ENCODE measurements at places on chromosomes 12 and 14.

GRCh38 chr12:11564984-11565651, 84.4 kb upstream of the ETV6 start:
- DNase-seq: no peak

DNA sequence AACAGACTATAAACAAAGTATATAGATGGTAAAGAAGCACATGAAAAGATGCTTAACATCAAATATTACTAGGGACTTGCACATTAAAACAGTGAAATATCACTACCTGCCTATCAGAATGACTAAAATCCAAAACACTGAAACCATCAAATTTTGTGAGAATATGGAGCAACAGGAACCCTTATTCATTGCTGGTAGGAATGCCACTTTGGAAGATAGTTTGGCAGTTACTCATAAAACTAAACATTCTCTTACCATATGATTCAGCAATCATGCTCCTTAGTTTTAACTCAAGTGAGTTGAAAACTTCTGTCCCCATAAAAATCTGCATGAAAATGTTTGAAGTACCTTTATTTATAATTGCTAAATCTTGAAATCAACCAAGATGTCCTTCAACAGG, 297.6 kb downstream of the DAD1 start:
- DNase-seq: peak; percentile 13

DNA sequence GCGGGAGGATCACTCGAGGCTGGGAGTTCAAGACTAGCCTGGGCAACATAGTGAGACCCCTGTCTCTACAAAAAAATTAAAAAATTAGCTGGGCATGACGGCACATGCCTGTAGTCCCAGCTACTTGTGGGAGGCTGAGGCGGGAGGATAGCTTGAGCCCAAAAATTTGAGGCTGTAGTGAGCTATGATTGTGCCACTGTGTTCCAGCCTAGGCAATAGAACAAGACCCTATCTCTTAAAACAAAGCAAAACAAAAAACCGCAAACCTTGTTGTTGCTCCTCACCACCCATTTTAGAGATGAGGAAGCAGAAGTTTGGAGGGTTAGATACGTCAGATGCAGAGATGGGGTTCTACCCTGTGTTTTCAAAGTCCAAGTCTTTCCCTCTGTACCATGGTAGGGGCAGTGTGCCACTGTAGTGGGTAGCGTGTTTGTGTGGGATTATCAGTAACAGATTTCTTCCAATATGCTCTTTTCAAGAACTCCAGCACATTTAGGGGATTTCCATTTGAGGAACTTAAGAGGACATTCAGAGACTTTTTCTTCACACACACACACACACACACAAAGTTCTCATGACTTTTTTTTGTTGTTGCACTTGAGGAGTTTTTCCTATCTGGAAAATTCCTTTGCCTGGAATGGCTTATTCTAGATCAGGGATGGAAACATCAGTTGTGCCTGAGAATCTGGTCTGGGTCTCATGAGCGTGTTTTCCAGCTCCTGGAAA, 186.5 kb downstream of the CHST11 start:
- no peak for DNase-seq

GRCh38 chr14:60963761-60964160, 17.1 kb downstream of the TRMT5 start:
- no peak for DNase-seq

- peak; percentile 99 for DNase-seq
Measured at GRCh38 chr12:76588881-76589565, 29.5 kb upstream of the OSBPL8 start.

GRCh38 chr12:69000074-69000473, 67.1 kb upstream of the CPM start:
- no peak for DNase-seq

GRCh38 chr14:59294662-59294992, 106.2 kb downstream of the DAAM1 start:
- peak; percentile 71 for DNase-seq

GRCh38 chr12:52419656-52420055, 13.5 kb upstream of the KRT82 start:
- peak; percentile 34 for DNase-seq

- no peak for DNase-seq
Measured at GRCh38 chr12:121776190-121777098, 17.0 kb downstream of the RHOF start.

- peak; percentile 72 for DNase-seq
Measured at GRCh38 chr12:47079468-47079980, at the start of the genes AMIGO2 and PCED1B. Gene AMIGO2, minus strand, starts transcription at chr12:47079959. Its CDS starts 957 bp downstream, at chr12:47079002. Gene PCED1B, plus strand, starts transcription at chr12:47079621. Its CDS starts 155,443 bp downstream, at chr12:47235064.

DNA sequence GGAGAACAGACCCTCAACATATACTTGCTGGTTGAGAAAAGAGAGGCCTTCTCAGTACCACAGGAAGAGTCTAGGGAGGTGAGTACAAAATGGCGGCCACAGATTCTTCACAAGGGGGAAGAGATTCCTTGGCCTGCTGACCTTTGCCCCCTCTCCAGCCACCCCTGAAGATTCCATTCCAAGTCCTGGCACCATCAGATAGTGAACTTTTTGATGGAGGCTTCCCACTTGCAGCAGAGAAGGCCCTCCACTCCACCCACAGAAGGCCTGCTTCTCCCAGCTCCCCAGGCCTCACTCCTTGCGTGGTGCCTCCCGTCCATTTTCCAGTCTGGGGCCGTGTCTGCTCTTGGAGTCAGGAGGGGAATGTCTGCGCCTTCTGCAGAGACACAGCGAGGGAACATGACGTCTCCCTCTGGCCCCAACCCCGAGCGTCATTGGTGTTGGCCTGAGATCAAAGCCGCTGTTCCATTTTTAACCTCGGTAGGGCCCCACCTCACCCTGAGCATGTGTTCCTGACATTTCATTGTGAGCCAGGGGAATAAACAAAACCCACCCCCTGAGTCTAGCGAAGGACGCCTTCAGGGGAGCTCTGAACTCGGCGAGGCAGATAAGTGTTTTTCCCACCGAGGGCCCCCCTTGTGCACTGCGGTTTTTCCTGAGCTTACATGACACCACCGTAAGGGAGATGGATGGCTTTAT, 268.7 kb upstream of the TBX3 start:
- no peak for DNase-seq

GRCh38 chr12:11780521-11781101, 131.1 kb downstream of the ETV6 start:
- no peak for DNase-seq

- peak; percentile 76 for DNase-seq
Measured at GRCh38 chr12:6827437-6827911, 733 bp upstream of the P3H3 start.

DNA sequence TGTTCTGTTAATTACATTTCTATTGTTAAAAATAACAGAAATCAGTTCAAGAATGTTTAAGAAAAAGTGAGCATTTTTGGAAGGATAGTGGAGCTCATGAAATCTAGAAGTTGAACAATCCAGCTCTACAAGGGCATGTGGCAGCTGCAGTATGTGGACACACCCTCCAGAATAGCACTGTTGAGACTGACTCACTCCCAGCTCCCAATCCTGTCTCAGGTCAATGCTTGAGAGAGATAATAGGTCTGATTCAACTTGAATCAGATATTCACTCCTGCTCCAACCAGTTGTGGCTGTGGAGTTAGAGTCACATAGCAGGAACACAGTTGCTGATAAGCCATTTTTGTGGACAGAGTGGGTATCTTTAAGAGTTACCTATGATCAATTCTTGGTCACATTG, 113.0 kb upstream of the NTF3 start:
- no peak for DNase-seq

GRCh38 chr14:35558680-35559079, 24.7 kb downstream of the INSM2 start:
- no peak for DNase-seq

- no peak for DNase-seq
Measured at GRCh38 chr12:50375802-50376201, 20.6 kb downstream of the FAM186A start.

DNA sequence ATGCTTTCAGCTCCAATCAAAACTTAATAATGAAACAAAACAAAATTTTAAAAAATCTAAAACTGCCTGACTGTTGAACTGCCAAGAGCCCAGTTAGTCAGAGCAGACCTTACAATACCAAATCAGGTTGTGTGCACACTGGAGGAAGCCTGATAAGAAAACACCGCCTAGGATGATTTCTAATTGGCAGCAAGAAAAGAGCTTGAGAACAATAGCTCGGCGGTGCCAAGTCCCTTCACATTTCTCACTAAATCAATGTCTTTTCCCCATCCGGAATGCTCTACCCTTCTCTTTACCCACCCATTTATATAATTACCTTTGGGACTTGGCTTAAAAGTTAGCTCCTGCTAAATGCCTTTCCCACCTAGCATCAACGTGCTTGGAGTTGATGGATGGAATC, 256.7 kb downstream of the C12orf75 start:
- no peak for DNase-seq

- no peak for DNase-seq
Measured at GRCh38 chr14:50823051-50823761, 7.8 kb downstream of the NIN start.

DNA sequence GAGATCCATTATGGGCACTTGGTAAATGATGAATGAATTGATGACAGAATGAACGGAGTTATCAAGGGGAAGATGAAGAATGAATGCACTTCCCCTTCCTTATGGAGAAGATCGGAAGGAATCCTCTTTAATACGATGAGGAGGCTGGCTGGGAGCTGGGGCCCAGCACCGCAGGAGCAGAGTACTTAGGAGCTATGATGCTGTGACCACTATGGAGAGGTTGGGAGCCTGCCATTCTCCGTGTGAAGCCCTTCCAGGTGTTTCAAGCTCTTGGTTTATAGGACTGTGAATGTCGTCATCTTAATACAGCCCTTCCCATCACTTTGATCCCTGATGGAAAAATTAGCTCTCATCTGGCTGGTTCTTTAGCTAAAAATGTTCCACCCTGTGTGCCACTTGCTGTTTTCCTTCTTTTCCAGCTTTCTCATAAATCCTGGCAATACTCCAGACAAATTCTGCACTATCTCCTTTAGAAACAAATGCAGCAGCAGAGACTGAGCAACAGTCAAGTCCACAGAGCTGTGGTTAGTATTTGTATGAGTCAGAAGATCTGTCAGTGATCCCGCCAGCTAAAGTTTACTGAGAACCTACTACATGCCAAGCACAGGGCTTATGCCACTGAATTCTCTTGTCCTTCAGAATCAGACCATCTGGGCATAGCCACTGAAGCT, 263.1 kb upstream of the CRY1 start:
- peak; percentile 96 for DNase-seq

GRCh38 chr12:82479511-82479910, 121.2 kb downstream of the METTL25 start:
- DNase-seq: peak; percentile 63

- no peak for DNase-seq
Measured at GRCh38 chr12:110640275-110641025, 26.5 kb downstream of the TCTN1 start.

- peak; percentile 4 for DNase-seq
Measured at GRCh38 chr12:98295681-98296080, 219.7 kb upstream of the TMPO start.

GRCh38 chr12:19382563-19382962, 56.7 kb upstream of the AEBP2 start:
- no peak for DNase-seq

DNA sequence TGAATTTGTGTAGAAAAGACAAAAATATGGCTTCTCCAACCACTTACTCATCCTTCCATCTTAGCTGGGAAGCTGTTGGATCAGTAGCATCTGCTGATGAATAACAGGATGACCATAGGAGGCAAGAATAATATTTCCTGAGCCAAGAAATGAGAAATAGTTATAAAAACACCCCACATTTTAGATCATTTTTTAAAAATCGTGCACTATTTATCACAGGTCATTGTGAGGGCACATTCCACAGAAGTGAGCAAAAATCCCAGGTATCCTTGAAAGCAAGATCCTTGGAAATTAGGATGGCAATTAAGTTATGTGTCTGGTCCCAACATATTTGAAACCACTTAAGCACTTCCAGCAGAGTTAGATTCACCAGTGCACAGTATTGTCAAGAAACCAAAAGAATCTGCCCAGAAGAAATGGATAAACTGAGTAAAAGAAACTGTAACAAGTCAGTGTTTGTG, 8.4 kb downstream of the FAR2 start:
- DNase-seq: no peak

GRCh38 chr14:99637624-99638023, 7.3 kb upstream of the HHIPL1 start:
- no peak for DNase-seq

- no peak for DNase-seq
Measured at GRCh38 chr14:61587081-61587713, 108.1 kb upstream of the HIF1A start.

- peak; percentile 27 for DNase-seq
Measured at GRCh38 chr14:45252366-45253069, 484 bp downstream of the MIS18BP1 start.

GRCh38 chr12:69987579-69988091, 162.6 kb downstream of the MYRFL start:
- DNase-seq: peak; percentile 99

- peak; percentile 0 for DNase-seq
Measured at GRCh38 chr12:13504074-13504473, 307.5 kb downstream of the EMP1 start.

DNA sequence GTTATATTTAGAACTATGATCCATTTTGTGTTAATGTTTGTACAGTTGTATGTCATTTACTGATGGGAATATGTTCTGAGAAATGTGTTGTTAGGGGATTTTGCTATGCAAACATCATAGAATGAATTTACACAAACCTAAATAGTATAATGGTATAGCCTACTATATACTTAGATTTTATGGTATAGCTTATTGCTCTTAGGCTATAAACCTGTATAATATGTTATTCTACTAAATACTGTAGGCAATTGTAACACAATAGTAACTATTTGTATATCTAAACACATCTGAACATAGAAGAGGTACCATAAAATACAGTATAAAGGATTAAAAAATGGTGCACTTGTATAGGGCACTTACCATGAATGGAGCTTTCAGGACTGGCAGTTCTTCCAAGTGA, 105.4 kb upstream of the GRIN2B start:
- no peak for DNase-seq

GRCh38 chr12:67512061-67512460, 136.5 kb upstream of the DYRK2 start:
- DNase-seq: no peak

GRCh38 chr14:93999573-93999972, 2.5 kb downstream of the CCDC197 start:
- no peak for DNase-seq

GRCh38 chr12:109020146-109020795, 597 bp downstream of the SVOP start:
- no peak for DNase-seq

- peak; percentile 63 for DNase-seq
Measured at GRCh38 chr12:24960222-24960855, 11.4 kb upstream of the BCAT1 start.

Measured in amniotic epithelial cell (primary cell).